Activated naive CD4-positive, alpha-beta T cell treated with anti-CD3 and anti-CD28 coated beads, Interleukin-2, amount 50 U/mL, for 72 hours (primary cell): ENCODE measurements at places on chromosomes 6 and 20.

DNA sequence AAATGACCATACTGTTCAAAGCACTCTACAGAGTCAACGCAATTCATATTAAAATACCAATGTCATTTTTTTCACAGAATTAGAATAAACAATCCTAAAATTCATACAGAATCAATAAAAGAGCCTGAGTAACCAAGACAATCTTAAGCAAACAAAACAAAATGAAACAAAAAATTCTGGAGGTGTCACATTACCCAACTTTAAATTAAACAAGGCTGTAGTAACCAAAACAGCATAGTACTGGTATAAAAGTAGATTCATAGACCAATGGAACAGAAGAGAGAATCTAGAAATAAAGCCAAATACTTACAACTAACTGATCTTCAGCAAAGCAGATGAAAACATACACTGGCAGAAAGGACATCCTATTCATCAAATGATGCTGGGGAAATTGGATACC lies 346.9 kb upstream of the JAG1 start:
- DNase-seq, result no peak

- no peak for DNase-seq
Observed at GRCh38 chr20:19510611-19511010, 247.4 kb upstream of the RIN2 start.

DNA sequence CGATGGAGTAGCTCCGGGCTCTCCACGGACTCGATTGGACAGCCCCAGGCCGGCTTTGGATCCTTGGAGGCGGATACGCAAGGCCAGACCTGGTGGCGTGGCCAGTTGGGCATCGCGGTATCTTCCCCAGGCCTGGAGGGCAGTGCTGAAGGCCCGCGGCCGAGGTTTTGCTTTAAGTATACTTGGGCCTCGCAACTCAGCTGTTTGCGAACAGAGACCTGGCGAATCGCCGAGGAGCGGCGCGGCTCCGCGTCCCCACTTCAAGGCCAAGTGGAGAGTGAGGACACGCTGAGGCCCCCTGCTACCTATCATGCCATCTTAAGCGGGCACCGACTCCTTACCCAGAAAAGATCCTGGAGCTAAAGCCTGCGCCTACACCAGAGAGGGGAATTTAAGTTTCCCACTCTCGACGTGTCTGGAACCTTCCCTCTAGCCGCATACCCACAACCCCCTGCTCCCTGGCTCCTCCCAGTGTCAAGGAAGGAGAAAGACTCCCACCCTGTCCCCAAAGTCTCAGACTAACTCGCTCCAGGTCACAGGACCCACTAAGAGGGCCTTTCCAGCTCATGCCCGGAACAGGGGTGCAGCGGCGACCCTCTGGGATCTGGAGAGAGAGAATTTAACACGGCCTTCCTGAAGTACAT lies 4.1 kb downstream of the LINC00237 start:
- peak; percentile 17 for DNase-seq

GRCh38 chr6:40146902-40147301 lies 212.6 kb upstream of the MOCS1 start:
- DNase-seq, result no peak

DNA sequence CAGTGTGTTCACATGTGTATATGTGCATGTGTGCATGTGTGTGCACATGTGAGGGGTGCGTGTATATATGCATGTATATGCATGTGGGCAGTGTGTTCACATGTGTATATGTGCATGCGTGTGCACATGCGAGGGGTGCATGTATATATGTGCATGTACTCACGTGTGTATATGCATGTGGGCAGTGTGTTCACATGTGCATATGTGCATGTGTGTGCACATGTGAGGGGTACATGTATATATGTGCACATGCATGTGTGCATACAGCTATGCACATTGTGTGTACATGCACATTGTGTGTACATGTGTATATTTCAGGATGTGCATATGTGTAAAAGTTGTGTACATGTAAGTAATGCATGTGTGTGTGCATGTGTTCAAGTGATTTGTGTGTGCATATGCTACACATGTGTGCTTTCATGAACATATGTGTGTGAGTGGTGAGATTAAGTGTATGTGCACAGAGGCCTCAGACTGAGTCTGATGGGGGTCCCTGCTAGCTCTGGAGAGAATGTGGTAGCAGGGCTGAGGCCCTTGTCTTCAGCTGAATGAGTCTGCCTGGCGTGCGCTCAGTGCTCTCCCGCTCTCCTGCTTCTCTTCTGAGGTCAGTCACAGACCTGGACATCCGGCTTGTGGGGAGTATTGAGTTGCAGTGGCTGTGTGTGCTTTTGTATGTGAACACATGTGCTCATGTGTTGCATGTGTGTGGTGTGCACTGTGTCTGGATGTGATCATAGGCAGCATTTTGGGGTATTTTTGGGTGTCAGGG lies 19.9 kb upstream of the MYT1 start:
- DNase-seq, result peak; percentile 16
